ENCODE measurements at places on chromosomes 1 and 21.

DNA sequence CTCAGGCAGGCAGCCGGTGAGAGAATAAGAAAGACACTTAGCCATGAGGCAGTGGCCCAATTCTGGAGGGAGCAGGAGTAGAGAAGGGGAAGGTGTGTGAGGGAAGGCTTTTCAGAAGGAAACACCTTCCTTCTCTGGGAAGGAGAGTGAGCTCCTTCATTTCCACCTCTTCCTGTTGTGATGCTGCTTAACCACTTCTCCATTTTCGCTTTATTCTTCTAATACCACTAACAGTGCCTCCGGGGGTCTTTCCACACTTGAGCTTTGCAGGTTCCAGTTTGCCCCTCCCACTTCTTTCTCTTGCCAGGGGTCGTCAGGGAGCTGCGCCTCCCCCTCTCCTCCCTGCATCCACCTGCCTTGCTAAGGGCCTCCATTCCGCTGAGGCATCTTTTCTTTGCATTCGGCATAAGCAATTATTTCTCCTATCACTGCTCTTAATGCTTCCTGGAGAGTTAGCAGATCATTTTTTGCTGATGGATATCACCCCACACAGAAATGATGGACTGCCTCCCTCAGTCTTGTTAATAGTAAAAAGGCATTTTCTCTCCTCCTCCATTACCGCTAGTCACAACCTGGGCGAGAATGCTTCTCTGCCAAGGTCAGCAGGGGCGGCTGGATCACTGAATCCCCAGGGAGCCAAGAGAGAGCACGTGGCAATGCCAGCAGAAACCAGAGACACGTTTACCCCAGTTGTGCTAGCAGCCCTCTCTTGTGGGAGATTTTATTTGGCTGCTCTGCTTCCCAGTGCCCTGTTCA lies 74.8 kb downstream of the ELAVL4 start:
- DNase-seq = no peak

DNA sequence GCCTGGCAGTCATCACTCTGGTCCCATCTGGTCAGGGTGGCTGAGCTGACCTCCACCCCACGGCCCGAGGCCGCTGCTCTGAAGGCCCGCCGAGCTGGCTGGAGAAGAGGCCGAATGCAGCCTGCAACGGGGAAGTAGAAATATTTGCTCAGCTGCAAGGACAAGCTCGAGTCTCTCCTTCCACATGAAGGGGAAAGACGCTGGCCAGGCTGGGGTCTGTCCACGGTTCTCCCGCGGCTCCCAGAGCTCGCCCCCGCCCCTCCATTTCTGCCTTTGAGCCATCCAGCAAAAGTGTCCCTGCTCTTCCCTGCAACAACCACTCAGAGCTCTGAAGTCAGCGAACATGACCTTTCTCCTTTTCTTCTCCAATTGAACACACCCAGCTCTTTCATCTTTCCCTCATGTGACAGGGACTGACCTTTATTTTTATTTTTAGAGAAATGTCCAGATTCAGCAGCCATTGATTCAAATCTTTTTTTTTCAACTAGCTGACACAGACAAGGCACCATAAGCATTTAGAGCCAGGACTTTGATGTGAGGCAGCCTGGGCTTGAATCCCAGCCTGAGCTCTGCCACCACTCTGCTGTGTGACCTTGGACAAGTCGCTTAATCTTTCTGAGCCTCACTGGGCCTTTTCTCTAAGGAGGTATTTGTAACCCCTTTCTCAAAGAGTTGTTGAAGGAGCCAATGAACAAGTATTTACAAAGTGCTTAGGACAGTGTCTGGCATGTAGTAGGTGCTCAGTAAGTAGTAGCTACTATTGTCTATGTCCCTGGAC lies 149.3 kb upstream of the WNT4 start:
- no peak for DNase-seq

GRCh38 chr1:8736927-8737326 lies 80.5 kb downstream of the RERE start:
- no peak for DNase-seq

DNA sequence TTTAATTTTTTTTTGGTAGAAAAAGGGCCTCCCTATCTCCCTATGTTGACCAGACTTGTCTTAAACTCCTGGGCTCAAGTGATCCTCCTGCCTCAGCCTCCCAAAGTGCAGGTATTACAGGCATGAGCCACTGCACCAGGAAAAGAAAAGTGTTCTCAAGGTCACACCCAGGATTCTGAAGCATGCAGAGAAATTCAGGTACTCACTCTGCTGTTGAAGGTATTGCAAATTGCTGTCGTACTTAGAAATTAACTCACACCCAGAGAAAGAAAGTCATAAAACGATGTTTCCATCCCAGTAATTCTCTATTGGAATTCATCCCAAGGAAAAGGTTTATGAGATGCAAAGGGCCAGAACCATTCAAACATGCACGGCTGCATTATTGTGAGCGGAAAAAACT lies 73.7 kb downstream of the DHRS3 start:
- no peak for DNase-seq

GRCh38 chr1:151867321-151867720 lies 13.8 kb upstream of the THEM5 start:
- no peak for DNase-seq

- DNase-seq = no peak
Observed at GRCh38 chr1:13828454-13829151, 128.6 kb downstream of the PRDM2 start.

GRCh38 chr1:20717452-20718342 lies at the start of gene KIF17:
KIF17 (minus strand) TSS chr1:20718007; CDS start chr1:20717706, 301 bp downstream.
- DNase-seq = peak; percentile 37

DNA sequence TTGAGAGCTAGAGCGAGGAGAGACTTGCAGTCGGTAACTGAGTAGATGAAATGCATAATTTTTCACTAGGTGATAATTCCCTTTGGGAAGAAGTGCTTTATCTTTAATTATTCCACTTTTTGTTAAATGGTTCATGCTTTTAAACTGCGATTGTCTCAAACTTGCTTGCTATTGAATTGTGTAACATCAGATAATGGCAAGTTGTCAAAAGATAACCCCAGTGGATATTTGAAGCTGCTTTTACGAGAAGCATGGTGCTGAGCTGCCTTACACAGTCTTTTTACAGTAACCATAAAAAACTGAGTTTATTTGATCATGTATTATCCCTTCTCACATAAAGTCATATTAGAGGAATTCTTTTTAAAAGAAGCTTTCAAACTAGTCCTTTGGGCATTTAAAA lies 30.2 kb downstream of the TMEM50B start:
- no peak for DNase-seq

GRCh38 chr1:108892356-108893140 lies 15.8 kb downstream of the GPSM2 start:
- no peak for DNase-seq

- no peak for DNase-seq
Observed at GRCh38 chr1:228293393-228293792, 85.5 kb downstream of the OBSCN start.

GRCh38 chr1:172499636-172500141 lies 33.3 kb upstream of the SUCO start:
- no peak for DNase-seq

- DNase-seq = no peak
Observed at GRCh38 chr1:199724049-199724448, 303.5 kb upstream of the NR5A2 start.

DNA sequence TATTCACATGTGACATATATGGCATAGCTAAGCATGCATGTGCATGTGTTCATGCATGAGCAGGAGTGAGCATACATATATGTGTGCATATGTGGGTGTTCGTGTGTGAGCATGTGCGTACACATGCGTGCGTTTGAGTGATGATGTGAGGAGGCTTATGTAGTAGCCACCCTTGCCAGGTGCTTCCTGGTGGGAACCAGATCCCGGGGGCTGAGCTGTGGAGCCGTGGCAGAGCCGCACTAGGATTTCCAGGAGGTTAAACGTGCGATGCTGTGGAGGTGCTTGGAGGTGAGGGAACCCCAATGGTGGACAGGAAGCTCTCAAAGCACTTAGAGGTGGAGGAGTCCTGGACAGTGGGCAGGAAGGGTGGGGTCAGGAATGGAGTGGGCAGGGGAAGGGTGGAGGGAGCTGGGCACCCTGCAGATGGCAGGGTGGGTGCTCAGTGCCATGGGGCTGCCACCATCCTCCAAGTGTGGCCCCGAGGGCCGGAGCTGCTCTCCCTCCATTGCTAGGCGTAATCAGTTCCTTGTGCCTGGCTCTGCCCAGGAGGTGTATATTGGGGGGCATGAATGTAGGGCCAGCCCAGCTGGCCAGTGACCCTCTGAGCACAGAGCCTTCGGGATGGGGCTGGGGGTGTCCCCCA lies 48.5 kb downstream of the COL18A1 start:
- DNase-seq = no peak

DNA sequence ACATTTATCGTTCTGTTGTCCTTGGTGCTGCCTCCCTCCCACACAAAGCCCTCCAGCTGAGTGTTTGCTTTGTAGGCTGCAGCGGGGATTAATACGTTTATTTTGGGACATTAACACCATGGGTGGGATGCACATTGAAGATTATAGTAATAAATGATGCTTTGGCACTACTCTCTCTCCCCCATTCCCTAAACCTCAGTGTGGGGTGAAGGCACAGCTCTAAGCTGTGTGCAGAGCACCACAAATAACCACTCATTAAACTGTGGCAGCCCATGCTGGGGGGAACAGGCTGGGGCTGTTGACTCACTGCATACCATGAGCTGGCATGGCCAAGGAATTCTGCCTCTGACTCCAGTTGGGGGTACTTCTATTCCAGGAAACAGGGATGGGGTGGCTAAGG lies 7.7 kb downstream of the PCP4L1 start:
- DNase-seq = no peak

- no peak for DNase-seq
Observed at GRCh38 chr1:42130061-42130660, 23.0 kb upstream of the GUCA2B start.

GRCh38 chr1:33099290-33100118 lies 18.6 kb downstream of the AZIN2 start:
- DNase-seq = no peak

- DNase-seq = no peak
Observed at GRCh38 chr1:227898502-227899140, 49.1 kb downstream of the WNT9A start.

- no peak for DNase-seq
Observed at GRCh38 chr21:44058981-44059380, 46.9 kb downstream of the TRAPPC10 start.

DNA sequence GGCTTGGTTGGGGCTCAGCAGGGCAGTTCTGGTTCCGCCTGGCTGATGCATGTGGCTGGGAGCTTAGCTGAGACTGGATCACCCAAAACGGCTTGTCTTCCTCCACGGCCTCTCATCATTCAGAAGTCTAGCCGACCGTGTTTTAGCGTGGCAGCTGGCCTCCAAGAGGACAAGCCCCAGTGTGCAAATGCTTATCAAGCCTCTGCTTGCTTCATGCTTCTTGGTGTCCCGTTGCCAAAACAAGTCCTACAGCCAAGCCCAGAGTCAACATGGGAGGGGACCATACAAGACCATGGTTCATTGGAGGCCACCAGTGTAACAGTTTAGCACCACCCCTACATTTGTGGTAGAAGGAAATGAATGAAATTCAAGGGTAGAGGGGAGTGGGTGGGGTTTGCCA lies 10.5 kb upstream of the KDF1 start:
- no peak for DNase-seq

DNA sequence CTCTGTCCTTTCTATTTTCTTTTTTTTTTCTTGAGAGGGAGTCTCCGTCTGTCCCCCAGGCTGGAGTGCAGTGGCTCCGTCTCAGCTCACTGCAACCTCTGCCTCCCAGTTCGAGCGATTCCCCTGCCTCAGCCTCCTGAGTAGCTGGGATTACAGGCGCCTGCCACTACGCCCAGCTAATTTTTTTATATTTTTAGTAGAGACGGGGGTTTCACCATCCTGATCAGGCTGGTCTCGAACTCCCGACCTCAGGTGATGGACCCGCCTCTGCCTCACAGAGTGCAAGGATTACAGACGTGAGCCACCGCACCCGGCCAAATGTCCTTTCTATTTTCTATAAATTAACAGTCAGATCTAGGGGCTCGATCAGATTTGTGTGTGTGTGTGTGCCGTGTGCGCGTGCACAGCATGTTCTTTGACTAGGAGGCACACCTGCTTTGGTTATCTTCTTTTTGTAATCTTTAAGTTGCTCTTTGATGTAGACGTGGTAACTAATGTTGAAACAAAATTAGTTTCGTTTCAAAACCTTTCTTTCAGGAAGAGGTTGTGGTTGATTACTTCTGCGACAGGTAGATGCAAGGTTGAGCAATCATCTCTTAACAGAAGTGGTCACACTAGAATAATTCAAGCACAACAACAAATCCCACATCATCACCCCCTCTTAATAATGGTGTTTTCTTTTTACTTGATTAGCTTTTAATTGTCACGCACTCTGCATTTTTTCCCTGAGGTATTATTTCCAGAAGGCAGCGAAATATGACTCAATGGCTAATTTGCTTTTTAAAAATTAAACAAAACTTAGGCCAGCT lies 779 bp upstream of the DEGS1 start:
- DNase-seq = no peak

GRCh38 chr1:181250038-181250437 lies 161.5 kb downstream of the IER5 start:
- no peak for DNase-seq

DNA sequence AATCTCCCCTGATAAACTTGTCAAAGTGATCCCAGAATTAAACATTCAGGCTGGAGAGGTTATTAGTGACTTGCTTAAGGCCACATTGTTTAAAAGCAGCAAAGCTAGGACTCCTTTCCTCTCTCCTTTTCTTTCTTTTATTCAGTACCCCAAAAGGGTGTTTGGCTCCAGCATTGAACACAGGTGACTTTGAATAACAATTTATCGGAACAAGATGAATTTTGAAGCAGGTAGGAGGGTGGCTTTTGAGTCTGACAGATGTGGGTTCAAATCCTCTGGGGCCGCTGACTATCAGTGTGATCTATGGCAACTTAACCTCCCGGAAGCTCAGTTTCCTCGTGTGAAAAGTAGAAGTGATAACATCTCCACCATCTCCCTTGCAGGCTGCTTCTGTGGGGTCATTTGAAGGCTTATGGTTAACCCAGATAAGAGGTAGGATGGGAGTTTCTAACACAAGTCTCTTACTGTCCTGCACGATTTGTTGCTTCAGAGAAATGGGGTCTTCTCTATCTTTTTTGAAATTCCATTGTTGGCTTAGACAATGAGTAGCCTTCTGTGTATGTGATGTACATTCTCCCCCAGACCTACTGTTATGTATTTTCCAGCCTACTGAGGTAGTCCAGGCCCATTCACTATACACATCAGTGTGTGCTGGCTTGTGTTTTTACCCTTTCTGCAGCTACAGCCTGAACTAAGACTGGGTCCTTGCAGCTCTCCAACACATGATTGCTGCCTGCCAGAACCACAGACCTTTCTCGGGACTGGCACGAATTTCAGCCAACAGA lies 29.0 kb downstream of the JUN start:
- no peak for DNase-seq

GRCh38 chr1:999725-1000356 lies at the start of gene HES4:
HES4 (minus strand) TSS chr1:1000097; CDS start chr1:999973, 124 bp downstream.
- no peak for DNase-seq

- no peak for DNase-seq
Observed at GRCh38 chr1:13550663-13551062, 33.0 kb upstream of the PDPN start.
